ENCODE measurements at places on chromosomes 12 and 14.

DNA sequence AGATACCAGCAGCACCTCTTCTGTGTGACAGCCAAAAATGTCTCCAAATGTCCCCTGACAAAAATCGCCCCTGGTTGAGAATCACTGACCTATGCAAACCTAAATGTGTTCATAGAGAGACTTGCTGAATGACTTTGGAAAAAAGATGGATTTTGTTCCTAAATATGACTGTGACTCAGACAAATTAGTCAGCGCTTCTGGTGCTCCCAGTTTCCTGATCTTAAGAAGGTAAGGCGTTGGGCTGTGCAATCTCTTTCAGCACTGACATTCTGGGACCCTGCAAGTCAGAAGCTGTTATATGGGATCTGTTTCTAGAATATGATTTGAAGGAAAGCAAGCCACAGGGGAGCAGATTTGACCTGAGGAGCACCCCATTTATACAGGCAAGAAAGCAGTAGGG, 90.6 kb upstream of the PWP1 start:
- DNase-seq, result no peak

- peak; percentile 68 for DNase-seq
Measured at GRCh38 chr12:100267603-100268281, 765 bp downstream of the SCYL2 start.

GRCh38 chr14:67436006-67436866, 24.3 kb upstream of the PLEK2 start:
- peak; percentile 23 for DNase-seq

GRCh38 chr14:70791971-70792370, 17.3 kb downstream of the MAP3K9 start:
- DNase-seq, result no peak

- no peak for DNase-seq
Measured at GRCh38 chr12:46265734-46266133, 3.1 kb downstream of the SLC38A1 start.

GRCh38 chr14:52314595-52315354, 663 bp downstream of the PTGER2 start:
- peak; percentile 33 for DNase-seq

GRCh38 chr12:120367924-120368788, 808 bp downstream of the MSI1 start:
- no peak for DNase-seq

DNA sequence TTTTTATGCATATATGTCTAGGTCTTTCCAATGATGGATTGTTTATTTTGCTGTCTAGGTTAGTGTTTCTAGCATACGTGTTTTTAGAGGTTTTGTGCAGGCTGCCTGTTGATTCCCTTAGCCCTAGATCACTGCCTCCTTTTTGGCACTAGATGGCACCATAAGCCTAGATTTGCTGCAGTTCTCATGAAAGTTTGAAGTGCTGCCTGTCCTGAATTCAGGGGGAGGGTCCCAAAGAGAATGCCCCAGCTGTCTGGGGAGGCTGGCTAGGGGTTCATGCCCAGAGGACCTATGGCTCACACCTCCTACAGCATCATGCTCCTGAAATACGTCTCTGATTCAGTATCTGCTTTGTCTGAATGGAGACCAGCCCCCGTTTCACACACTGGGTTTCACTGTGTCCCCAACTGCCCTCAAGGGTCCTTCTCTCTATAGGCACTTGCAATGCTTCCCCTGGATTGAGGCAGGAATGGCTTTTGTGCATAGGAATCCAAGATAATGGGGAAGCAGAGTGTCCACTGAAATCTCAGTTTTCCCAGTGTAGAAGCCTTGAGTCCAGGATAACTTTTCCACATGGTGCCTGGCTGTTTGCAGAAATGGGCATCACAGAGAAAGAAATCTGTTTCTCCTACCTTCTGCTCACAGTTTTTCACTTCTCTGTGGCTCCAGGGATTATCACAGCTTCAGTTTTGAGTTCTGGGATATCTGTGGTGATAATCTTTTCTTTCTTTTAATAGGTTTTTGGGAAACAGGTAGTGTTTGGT, 14.2 kb upstream of the TXNRD1 start:
- peak; percentile 58 for DNase-seq

- no peak for DNase-seq
Measured at GRCh38 chr12:132094269-132094891, 49.7 kb downstream of the DDX51 start.

- DNase-seq, result no peak
Measured at GRCh38 chr14:72679536-72680151, 214.3 kb downstream of the DPF3 start.

DNA sequence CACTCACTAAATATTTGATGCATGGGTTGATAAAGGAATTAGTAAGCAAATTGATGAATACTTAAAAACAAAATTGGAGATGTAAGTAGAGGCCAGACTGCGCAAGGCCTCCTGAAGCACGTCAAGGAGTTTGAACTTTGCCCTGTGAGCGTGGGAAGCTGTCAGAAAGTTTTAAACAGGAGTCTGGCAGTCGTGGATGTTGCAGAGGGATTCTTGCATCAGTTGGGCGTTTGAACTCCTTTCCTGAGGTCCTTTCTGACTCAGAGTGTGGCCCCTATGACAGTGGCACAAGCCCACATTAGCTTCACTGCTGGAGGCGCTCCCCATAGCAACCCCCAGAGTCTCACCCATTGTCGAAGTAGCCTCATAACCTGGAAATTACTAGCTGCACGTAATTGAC, 17.9 kb upstream of the IL22 start:
- no peak for DNase-seq

DNA sequence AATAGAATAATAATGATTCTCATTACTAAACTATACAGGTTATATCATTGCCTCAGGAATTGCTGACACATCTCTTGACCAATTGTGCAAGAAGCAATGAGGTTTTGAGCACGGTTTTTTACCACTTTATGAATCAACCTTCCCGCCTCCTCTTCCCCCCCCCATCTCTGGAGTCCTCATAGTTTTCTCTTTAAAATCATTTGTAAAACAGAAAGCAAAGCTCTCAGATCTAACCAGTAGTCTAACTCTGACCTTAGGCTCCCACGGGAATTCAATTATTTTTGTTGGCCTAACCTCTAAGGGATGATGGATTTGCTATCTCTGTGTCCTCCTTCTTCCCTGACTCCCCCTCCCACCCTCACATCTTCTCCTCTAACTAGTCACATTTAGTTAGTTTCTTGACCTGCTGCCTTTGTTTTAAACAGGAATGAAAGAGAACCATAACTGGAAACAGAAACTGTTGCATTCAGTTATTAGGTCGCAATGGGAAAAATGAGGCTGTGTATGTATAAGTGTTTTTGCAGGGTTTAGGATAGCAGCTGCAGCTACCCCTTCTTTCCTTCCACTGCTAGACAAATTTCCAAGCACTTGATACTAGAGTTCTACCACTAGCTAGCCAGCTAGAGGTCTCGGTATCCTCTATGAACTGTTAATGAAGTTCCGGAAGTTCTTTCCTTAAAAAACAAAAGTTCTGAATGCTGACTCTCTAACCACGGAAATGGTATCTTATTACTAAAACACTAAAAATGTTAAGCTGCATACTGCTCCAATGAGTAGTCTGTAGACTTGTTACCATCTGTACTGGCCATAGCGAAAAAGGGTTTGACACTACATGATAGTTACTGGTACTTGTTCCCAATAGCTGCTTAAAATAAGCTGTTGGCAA, 65.4 kb downstream of the TAOK3 start:
- DNase-seq, result no peak

DNA sequence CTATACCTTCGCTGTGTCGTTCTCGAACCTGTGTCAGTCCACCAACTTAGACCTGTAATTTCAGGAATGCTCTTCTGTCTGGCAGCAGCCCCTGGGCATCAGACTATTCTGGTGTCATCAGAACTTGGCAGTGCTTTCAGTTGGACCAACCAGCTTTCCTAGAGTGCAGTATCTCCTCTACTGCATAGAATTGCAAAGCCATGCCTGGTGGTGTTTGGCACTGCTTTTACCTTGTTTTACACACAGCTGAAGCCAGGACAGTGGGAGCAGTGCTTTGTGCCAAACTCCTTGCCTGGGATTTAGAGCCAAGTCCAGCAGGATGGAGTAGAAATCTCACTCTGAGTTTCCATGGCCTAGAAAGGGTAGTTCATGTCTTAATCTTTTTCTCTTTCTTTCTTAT, 1.5 kb downstream of the FLVCR2 start:
- no peak for DNase-seq

Data from erythroblast (primary cell).